Motor neuron (in vitro differentiated cells): ENCODE measurements at places on chromosomes 16 and 17.

- ATAC-seq, result peak; percentile 88
Observed at GRCh38 chr17:76090517-76091129, 11.6 kb downstream of the ZACN start.

GRCh38 chr16:68136515-68136914 lies 51.3 kb downstream of the NFATC3 start:
- no peak for ATAC-seq

DNA sequence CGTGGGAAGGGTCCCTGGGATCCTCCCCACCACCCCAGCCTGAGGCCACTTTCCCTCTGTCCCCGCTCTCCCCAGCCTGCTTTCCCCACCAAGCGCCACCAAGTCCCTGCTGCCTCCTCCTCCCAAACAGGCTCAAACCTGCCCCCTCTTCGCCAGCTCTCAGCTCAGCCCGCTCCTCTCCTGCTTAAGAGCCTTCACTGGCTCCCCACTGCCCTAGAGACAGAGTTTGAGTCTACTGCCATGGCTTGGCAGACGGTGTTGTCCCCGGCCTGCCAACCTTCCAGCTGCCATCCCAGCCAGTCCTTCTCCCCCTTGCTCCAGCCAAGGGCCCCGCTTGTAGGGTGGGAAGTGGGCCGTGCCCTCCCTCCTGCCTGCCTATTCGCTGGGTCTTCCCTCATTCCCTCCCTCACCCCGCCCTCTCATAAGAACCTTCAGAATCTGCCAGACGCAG lies 11.1 kb downstream of the IL4R start:
- ATAC-seq, result no peak

GRCh38 chr16:65068151-65068740 lies 53.6 kb downstream of the CDH11 start:
- ATAC-seq, result peak; percentile 36

DNA sequence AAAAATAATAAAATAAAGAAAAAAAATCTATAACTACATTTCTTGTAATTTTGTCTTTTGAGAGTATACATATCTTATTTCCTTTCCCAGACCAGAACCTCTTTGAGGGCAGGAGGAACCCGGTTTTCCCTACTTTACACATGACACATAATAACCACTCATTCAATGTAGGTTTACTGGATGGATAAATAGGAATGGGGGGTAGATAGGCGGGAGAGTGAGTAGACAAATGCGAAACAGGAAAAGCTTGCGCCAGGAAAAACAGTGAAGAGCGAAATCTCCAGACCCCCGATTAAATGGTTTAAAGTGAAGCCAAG lies 515 bp upstream of the GOSR2 start:
- no peak for ATAC-seq

DNA sequence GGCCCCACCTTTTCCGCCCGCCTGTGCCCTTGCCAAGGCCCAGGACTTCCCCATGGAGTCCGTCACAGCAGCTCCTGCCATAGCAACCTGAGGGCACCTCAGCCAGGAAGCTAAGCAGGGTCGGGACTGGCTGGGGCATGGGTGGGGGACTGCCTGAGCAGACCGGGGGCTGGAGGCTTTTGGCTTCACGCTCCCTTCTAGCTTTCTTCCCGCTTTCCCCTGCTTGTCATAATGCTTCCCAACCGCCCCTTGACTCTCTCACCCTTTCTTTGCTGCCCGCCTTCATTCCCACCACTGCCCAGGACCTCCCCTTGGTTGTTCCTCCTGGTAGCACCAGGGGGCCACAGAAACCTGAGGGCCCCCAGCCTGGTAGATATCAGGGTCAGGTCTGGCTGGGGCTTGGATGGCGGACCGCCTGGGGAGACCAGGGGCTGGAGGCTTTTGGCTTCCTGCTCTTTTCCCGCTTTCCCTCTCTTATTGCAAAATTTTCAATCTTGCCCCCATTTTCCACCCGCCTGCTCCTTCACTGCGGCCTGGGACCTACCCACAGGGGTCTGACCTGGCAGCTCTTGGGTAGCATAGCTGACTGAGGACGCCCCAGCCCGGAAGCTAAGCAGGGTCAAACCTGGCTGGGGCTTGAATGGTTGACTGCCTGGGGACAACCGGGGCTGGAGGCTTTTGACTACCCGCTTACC lies 2287.7 kb downstream of the TP53TG3F start:
- ATAC-seq, result no peak

GRCh38 chr16:79589601-79590102 lies 10.9 kb downstream of the MAF start:
- ATAC-seq, result no peak

DNA sequence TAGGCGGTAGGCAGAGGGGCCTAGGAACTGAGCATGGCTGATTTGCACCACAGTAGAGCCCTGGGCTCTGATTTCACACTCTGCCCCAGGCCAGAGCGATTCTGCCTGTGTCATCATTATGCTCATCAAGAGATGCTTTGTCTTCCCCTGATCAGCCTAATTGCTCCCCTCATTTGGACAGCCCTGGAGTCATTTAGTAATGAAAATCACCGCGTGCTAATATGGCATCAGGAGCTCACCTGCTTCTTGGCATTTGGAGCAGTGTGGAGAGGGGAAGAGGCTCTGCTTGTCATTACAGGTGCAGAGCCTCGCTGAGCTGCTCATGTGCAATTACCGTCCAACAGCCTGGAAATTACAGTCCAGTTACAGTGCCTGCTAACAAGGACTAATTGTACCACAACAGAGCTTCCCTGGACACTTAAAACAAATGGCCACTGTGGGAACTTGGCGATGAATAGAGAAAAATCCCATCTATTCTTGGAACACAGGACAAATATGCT lies 157.1 kb upstream of the WSCD1 start:
- peak; percentile 52 for ATAC-seq

- ATAC-seq, result no peak
Observed at GRCh38 chr16:47884116-47884725, 271.6 kb downstream of the ABCC12 start.

GRCh38 chr16:69932228-69932627 lies 18.9 kb upstream of the CLEC18A start:
- no peak for ATAC-seq

- peak; percentile 0 for ATAC-seq
Observed at GRCh38 chr16:51150888-51151320, at the start of gene SALL1. Gene SALL1, minus strand, starts transcription at chr16:51151270. Its CDS starts 29 bp downstream, at chr16:51151241.

- no peak for ATAC-seq
Observed at GRCh38 chr17:60335289-60335688, 56.6 kb downstream of the USP32 start.

- ATAC-seq, result no peak
Observed at GRCh38 chr17:76082326-76083251, 3.6 kb downstream of the ZACN start.

DNA sequence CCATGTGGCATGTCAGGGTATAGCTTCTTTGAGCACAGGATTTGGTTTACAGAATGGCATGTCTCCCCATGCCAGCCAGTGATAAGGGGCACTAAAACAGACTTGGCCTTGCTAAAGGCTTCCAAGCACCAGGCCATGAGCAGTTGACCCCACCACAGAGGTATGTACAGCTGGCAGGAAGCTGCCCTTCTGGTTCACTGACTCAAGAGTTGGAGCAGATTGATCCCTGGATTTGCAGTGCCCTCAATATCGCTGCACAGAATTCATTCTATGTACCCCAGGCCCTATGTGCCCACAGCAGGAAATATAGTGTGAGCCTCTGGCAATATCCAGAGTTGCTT lies 24.3 kb downstream of the HLF start:
- ATAC-seq, result no peak

DNA sequence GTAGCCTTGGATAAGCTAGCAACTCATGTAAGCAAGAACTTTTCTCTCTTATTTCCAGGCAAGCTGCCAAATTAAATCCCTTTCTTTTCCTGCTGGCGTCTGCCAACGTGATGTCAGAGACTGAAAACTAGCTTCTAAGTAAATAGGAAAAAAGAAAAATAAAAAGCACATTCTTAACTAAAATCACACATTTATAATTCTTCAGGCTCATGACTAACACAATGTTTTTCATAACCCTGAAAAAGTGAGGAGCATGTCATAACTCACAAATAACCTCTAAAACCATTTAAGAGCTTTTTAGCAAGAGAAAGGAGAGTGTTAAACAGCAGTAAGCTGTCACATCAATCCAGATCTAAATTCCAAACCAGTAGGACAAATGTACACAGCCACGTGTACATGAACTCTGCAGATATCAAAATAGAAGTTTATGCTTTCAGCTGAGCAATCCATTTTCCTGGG lies 110.0 kb downstream of the N4BP1 start:
- ATAC-seq, result no peak

DNA sequence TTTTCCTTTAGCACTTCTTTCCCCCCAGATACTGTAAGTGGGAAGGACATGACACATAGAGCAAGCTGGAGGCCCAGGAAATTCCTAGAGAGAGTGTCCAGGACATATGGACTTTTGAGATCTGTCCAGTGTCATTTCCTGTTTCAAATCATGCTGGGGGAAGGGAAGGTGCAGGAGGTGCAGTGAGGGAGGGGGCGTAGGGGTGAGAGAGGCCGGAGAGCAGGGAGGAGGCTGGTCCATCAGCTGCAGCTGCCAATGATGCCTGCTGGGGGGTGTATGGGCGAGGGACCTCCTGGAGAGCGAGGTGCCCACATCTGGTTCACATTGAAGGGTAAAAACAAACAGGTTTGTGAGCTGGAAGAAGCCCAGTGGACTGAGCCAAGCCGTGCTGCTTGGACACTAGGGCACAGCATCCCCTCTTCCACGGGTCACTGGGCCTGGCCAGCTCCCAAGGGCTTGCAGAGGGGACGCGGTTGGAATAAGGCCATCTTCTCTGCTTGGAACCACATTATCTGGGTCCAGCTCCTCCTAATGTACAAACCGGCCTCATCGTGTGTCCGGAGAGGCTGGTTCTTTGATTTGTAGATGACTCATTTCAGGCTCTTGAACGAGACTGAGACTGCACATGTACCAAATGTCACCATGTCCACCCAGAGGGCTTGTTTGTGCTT lies 70.4 kb upstream of the SMURF2 start:
- ATAC-seq, result no peak

DNA sequence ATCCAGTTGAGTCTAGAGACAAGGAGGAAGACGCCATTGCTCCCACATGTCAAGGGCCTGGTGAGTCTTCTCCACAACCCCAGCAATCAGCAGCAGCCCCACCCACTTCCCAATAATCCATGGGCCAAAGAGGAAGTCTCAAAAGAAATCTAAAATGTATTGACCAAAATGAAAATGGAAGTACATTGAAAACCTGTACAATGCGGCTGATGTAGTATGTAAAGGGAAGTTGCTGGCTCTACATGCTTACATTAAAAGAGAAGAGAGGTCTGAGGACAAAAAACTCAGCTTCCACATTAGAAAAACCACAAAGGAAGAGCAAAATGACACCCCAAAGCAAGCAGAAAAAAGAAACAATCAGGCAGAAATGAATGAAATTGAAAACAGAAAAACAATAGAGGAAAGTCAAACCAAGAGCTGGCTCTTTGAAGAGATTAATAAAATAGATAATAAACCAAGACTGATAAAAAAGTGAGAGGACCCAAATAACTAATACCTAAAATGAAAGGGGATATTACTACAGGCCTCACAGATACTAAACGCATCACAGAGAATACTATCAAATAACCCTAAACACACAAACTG lies 100.6 kb upstream of the METRNL start:
- ATAC-seq, result no peak

GRCh38 chr16:2469399-2470233 lies 1.5 kb upstream of the NTN3 start:
- no peak for ATAC-seq

DNA sequence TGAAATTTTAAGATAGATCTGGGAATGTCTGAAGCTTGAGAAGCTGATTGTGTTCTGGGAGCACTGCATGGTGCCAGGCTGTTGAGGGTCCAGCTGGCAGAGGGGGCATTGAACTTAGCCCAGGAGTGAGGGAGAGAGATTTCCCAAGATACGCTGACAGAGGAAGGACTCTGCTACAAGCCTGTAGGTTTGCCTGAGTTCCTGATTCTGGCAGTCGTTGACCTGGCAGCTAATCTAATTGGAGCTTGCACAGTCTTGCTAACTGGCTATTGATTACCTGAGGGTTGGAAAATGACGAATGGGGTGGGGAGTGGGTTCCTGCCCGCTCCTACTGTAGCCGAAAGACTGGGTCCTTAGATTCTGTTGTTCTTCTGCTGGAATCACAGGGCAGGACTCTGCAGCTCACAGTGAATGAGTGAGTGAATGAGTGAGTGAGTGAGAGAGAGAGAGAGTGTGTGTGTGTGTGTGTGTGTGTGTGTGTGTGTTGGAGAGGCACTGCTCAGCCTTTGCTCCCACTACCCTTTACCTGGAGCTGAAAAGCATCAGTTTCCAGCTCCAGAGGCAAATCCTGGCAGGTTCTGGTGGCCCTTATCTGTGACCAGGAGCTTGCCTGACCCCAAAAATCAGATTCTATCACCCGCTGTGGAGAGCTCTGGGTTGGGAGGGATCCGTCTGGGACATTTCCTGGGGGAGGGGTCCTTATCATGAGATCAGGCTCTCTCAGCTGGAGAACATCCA lies 16.7 kb downstream of the CTRL start:
- no peak for ATAC-seq

- peak; percentile 5 for ATAC-seq
Observed at GRCh38 chr16:81445966-81446906, 1.6 kb downstream of the CMIP start.

DNA sequence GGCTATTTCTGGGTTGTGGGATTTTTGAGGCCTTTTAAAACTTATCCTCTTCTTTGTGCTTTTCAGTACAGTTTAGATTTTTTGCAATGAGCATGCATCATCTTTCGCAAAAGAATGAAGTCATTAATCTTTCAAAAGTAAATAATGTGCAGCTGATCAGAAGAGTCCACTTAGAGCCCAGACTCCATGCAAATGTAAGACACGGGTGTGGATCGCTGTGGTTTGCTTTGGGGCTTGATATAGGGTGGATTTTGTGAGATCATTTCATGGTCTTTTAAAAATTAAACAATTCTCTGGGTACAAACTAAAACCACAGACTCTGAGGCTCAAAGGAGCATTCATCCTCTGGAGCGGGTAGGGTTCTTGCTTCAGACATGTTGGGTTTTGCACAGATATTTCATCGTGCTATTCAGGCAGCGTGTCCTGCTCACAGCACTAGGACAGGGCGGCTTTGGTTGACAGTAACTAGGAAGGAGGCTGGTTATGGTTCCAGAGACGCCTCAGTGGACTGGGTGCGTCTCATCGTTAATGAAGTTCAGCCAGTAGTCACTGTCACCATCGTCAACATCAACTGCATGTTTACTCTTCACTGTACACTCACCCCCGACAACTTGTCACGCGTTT lies 129.4 kb upstream of the PLCG2 start:
- no peak for ATAC-seq
